GM06990 (cell line): ENCODE measurements at places on chromosomes 3 and 15.

GRCh38 chr3:144229330-144229729 is 257.7 kb downstream of the DIPK2A start:
- no peak for DNase-seq

DNA sequence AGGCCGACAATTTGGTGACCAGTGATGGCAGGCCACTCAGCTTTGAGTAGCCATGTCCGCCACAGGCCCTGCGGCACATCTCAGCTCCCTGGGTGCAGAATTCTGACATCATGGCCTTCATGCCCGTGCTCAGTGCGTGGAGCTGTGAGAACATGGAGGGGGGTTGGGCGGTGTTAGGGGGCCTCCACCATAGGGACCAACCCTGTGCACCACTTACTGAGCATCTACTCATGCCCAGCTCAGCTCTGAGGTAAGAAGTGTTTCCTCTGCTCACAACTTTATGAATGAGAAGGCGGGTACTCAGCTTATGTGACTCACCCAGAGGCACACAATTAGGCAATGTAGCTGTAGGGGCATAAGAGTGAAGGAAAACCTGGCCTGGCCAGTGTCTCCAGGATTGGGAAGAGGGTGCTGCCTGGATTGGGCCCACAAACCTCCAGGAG is 10.5 kb downstream of the ACOX2 start:
- no peak for DNase-seq

GRCh38 chr15:96117270-96117669 is 213.2 kb upstream of the NR2F2 start:
- DNase-seq: no peak

GRCh38 chr15:69631978-69632377 is 179.4 kb downstream of the RPLP1 start:
- no peak for DNase-seq

DNA sequence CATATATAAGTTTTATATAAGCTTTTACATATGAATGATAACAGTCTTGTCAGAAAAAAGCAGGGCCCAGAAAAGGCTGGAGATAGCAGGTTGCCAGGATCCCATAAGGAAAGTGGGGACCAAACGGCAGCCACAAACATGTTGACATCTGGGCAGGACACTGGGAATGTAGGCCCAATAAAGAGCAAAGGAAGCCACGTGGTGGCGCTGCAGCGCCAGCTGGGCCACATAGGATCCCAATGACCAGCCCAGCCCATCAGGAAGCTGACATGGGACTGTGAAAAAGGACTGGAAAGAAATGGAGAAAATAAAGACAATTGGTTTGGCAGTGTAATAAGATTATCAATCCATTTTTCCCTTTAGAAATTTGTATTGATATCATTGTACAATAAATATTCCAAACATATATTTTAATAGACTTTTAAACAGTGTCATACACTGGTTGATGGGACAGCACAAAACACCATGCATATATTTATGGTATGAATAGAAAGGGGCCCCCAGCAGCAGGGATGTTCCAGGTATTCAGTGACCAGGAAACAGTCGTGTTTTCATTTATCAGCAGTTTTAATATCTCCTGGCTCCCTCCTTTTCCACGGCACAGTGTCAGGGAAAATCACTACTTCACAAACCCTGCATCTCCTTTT is 89.0 kb upstream of the STRIT1 start:
- DNase-seq: peak; percentile 18

- DNase-seq: no peak
Measured at GRCh38 chr3:14605067-14605466, 46.5 kb upstream of the CCDC174 start.

- no peak for DNase-seq
Measured at GRCh38 chr3:39114456-39114855, 7.0 kb downstream of the TTC21A start.

- DNase-seq: no peak
Measured at GRCh38 chr15:57785959-57786358, 79.4 kb downstream of the POLR2M start.

GRCh38 chr3:151837057-151837456 is 23.1 kb downstream of the AADAC start:
- no peak for DNase-seq

GRCh38 chr15:62212741-62213140 is 47.7 kb upstream of the C2CD4B start:
- DNase-seq: no peak

GRCh38 chr15:47866446-47866845 is 149.1 kb downstream of the SEMA6D start:
- DNase-seq: no peak

DNA sequence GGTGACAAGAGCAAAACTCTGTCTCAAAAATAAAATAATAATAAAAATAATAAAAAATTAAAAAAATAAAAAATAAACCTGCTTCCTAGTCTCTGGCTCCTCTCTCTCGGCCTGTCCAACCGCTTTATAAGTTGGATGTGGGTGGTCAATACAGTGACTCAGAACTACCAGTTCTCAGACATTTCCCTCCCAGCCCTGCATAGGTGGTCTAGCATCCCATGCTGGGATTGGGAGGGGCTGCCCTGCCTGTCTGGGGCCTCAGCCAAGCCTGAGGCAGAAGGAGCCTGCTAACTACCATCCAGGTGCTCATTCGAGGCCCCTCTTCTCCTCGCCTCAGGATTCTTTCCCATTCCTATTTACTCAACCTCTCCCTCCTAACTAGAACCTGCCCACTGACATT is 33.3 kb upstream of the BLM start:
- no peak for DNase-seq

- no peak for DNase-seq
Measured at GRCh38 chr3:8638994-8639658, 5.5 kb downstream of the SSUH2 start.

DNA sequence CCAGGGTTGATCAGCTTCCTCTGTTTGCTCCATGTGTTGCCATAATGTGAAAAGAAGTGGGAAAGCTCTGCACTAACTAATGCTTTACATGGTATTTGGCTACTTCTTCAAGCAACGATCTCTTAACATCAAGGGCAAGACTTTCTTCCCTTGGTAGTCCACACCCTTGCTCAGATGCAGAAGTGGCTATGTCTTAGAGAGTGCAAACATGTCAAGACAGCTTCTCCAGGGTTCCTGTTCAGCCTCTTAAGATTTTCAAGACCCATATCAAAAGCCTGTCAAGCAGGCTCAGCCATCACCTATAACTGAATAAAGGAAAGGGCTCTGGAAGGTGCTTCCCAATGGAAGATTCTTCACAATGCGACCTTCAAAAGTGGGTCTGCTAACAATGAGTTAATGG is 64.8 kb upstream of the CSTA start:
- no peak for DNase-seq

DNA sequence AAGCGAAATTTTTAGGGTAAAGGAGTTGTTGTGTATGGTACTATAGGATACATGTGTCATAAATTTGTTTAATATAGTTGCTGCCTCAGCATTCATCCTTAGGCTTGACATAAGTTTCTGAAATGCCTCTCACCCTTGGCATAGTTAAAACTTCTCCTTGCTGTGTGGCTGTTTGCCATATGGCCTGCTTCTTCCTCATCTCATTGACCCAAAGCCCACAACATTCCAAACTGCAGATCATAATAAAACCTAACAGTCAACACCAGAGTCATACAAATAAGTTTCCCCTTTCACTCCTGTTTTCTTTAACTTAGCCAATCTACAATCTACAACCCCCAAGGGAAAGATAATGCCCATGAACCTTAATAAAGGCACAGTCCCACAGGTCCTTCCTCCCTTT is 136.6 kb downstream of the TMCC1 start:
- no peak for DNase-seq

DNA sequence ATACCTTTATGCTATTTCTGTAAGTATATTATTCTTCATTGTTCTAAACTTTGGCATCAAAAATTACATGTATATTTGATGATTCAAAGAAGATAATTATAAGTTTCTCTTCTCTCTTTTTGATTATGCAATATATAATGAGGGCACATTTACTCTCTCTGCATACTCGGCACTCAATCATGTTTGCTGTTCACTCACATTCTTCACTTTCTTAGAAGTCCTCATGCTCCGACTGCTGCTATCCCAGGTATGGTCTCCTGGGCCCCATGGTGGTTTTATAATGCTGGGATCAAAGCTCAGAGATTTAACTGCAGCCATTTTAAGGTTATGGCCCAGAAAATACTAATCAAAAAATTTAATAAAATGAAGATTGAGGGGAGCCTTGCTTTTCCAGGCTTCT is 529.7 kb upstream of the IL12A start:
- DNase-seq: no peak

GRCh38 chr3:97871186-97871585 is 49.4 kb downstream of the CRYBG3 start:
- DNase-seq: no peak

- DNase-seq: no peak
Measured at GRCh38 chr15:28026764-28027713, 72.1 kb downstream of the OCA2 start.

- no peak for DNase-seq
Measured at GRCh38 chr3:125045194-125045593, 10.6 kb downstream of the HEG1 start.

DNA sequence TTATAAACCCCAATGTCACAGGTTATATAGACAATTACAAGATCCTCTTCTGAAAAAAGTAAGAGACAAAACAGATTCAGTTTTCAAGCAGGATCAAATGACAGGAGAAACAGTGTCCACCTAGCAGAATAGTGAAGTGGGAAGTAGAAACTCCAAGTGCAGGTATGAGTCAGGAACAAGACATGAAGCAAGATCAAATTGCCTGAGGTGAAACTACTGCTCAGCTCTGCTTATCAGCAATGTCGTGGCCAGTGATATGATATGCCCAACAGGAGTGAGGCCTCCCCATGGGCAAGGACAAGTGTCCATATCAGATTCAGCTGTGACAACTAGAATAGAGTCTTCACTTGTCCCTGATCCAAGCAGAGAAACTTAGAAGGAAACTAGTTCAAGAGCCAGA is 100.0 kb downstream of the ZMAT3 start:
- no peak for DNase-seq

- no peak for DNase-seq
Measured at GRCh38 chr3:50154476-50154839, 666 bp upstream of the SEMA3F start.

- no peak for DNase-seq
Measured at GRCh38 chr15:83848315-83849050, 194.6 kb downstream of the ADAMTSL3 start.

GRCh38 chr15:93800805-93801204 is 430.6 kb upstream of the MCTP2 start:
- DNase-seq: no peak

GRCh38 chr3:62051506-62051905 is 321.8 kb downstream of the FEZF2 start:
- DNase-seq: no peak

GRCh38 chr3:125633767-125634166 is 38.5 kb upstream of the OSBPL11 start:
- no peak for DNase-seq

DNA sequence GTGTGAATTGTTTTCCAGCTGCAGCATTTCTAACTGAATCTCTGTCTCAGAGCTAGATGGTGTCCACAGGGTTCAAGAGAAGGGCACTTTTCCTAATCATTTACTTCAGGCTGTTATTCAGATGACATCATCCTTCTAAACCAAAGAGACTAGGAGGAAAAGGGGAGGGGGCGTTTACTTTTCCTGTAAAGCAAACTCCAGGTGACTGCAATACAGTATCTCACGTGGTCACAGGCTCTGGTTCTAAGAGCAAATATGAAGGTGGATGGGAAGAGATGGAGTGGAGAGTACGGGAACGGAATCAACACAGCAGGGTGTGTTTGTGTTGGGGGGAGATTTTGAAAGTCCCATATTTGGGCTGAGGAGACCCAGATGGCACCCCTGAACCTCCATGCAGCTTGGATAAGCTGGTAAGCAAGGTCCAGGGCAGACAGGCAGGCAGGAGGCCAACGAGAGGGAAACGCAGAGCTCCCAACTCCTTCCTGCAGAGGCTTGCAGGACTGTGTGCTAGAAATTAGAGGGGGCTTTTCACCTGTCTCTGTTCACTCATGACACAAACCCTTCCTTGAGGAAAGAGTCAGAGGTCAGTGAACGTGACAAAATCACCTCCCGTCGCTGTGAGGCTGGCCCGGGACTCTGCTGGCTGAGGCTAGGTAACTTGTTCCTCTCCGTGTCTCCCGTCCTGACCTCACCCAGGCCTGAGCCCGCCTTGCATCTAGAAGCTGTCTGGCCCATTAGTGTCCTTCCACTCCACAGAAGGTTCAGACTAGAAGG is 151.2 kb downstream of the OPA1 start:
- no peak for DNase-seq

DNA sequence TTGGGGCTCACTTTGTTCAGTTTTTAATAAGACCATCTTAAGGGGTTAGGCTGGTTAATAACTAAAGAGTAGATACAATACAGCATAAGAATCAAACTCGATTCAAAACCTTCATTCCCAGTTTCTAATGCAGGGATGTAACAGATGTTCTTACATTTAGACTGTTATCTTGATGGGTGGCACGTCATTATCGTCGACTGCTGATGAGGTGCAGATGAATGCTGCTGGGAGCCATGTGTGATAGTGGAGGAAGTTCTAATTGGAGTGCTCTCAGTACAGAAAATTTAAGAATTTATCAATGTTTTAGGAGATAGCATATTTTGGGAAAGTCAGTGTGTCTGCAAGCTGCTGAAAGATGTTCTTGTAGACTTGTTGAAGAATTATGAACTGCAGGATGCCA is 331.5 kb downstream of the PTPRG start:
- no peak for DNase-seq

- DNase-seq: no peak
Measured at GRCh38 chr15:71452893-71453292, 337.6 kb downstream of the THSD4 start.

GRCh38 chr15:38564557-38565286 is at the start of gene RASGRP1:
RASGRP1 (minus strand) TSS chr15:38564814; CDS start chr15:38564628, 186 bp downstream.
- DNase-seq: peak; percentile 87

DNA sequence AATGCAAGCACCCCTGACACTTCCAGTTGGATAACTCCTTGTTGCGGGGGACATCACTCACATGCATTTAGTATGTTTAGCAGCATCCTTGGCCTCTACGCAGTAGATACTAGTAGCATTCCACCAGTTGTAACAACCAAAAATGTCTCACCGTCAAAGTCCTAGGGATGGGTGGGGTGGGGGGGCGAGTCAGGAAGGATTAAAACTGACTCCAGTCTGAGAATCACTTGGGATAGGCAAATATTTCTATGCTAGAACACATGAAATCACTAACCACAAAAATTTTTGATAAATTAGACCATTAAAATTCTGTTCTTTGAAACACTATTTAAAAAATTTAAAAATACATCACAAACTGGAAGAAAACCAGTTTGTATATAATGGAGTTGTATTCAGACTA is 18.0 kb downstream of the ICE2 start:
- DNase-seq: no peak

DNA sequence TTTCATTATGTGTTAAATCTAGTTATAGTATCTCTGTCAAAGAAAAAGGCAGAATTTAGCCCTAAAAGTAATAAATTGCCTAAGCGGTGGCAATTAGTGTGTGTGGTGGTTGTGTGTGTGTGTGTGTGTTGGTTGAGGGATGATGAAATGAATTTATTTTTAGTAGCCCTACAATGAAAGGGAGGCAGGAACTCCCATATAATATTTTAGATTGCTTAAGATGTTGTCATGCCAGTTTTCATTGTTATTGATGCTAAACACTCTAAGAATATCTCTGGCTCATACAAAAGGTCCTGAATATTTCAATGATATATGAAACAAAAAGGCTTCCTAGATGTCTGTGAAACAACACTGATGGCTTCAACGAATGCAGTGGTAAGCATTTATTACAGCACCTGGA is 140.6 kb upstream of the TBC1D5 start:
- DNase-seq: no peak
